ENCODE measurements at places on chromosomes 11 and 22.

GRCh38 chr22:19291580-19292457 lies at the start of gene CLTCL1:
Gene CLTCL1 (minus strand): TSS chr22:19291719. CDS start chr22:19291641, 78 bp downstream.
- peak; percentile 91 for DNase-seq

DNA sequence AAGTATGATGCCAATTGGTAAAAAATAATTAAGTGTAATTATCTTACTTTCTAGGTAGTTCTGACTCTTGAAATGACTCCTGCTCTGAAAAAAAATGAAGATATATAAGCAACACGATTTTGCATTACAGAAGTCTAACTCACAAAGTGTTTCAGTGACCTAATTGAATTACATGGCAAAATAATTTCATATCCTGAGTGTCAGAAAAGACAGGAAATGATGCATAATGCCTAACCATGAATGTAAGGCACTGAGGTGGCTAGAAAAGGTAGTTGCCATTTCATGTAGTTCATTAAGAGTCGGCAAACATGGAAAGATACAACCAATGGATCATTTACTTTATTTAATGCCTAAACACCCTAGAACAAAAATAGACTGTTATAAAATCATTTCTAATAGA lies 113.5 kb downstream of the GUCY1A2 start:
- no peak for DNase-seq

- DNase-seq: no peak
These were observed 61.1 kb upstream of the SLC35C1 start for GRCh38 chr11:45743556-45744468.

DNA sequence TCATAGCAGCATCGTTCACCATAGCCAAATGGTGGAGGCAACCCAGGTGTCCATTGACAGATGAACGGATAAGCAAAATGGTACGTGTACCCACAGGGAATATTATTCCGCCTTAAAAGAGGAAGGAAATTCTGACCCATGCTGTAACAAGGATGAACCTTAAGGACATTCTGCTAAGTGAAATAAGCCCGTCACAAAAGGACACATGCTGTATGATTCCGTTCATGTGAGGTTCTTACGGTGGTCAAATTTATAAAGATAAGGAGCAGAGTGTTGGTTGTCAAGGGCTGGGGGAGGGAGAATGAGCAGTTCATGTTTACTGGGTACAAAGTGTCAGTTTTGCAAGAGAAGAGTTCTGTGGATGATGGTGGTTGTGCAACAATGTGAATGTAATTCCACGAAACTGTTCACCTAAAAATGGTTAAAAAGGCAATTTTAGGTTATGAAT lies 26.3 kb downstream of the APOL1 start:
- DNase-seq: no peak

DNA sequence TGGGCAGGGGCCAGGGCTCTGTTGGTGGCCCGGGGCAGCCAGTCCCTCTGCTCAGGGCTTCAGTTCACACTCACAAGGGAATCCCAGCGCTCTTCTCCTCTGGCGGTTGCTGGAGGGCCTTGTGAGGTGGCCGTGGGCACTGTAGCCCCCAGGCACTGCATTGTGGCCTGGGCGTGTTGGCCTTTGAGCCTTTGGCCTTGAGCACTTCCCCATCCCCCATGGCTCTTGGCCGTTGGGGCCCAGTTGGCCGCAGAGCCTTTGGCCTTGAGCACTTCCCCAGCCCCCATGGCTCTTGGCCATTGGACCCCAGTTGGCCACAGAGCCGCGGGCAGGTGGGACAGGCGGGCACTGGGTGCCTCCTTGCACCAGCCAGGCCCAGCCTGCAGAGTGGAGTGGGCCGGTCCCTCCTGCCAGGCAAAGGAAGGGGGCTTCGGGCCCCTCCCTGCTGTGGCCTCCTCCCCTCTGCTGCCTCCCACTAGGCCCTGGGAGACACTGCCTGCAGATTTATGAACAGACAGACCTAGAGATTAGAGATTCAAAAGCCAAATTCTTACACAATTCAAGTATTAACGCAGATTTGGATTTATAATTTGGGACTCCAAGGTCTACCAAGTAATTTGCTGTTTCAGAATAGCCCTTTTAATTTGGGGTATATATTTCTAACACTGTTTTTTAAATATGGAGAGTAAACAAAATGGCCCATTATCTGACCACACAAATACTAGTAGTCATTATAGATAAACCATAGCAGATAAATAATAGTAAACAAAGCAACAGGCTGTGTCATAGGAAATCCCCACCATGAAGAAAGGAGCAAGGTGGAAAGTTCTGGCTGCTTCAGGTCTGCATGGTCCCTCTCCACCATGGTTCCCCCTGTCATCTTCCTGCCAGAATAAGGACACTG lies 18.2 kb upstream of the TXNRD2 start:
- DNase-seq: no peak

DNA sequence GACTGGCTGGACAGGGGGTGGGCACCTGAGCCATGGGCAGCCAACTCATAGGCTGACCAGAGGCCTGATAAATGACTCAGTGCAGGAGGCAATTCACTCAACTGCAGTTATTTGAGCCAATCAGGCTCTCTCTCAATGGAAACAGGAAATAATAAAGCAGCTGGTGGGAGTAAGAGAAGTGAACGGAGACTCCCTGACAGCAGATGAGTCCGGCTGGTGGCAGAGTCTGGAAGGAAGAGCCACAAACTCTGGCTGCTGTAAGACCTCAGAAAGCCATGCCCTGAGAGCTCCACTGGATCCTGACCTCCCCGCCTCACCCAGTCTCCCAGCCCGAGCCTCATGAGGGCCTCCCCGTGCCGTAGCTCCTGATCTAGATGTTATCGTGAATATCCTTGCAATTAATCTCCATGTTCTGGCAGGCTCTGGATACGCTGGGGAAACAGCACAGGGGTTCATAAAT lies 69.8 kb downstream of the TRIM29 start:
- DNase-seq: no peak

DNA sequence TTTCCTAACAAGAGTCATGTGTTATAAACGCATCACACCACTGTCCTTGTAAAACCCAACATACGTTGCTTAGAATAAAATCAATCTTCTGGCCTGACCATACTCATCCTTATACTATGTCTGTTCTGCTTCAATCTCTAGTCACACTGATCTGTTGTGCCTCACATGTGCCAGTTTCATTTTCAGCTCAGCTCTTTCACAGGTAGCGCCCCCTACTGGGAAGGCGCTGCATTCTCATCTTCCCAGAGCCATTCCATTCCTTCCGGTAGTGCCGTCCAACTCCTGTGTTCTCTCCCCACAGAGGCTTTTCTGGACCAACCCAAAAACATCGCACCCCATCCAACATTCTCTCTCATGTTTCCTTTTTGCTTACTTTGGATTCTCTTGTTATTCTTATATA lies 22.2 kb downstream of the CASP5 start:
- DNase-seq: peak; percentile 78

- peak; percentile 57 for DNase-seq
These were observed 486 bp downstream of the CLMP start for GRCh38 chr11:123194337-123195187.

GRCh38 chr11:58276151-58276550 lies 8.1 kb upstream of the OR10W1 start:
- DNase-seq: no peak

GRCh38 chr11:109208121-109208520 lies 213.9 kb upstream of the C11orf87 start:
- DNase-seq: no peak

- no peak for DNase-seq
These were observed 18.6 kb downstream of the ADAMTS8 start for GRCh38 chr11:130409594-130410388.

DNA sequence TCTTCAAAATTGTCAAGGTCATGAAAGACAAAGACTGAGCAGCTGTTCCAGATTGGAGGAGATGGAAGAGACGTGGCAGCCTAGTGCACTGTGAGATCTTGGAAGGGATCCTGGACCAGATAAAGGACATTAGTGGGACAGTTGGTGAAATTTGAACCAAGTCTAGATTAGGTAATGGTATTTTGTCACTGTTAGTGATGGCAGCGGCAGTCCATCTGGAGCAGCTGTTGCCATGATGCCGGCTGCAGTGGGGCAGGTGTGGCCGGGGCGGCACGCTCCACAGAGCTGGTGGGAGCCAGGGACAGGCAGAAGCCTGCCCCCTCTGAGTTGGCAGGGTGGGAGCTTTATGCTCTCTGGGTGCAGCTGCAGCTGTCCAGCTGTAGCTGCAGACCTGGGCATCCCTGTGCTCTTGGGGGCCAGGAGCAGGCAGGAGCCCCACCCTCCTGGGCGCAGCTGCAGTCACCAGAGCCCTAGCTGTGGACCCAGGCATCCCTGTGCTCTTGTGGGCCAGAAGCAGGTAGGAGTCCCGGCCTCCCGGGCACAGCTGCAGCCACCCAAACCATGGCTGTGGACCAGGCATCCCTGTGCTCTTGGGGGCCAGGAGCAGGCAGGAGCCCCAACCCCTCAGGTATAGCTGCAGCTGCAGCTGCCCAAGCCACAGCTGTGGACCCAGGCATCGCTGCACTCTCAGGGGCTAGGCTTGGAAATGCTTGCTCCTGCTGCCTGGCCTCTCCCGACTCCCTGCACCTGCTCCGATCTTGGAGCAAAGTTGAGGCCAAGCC lies 20.7 kb downstream of the DIXDC1 start:
- DNase-seq: no peak

GRCh38 chr11:75526192-75526541 lies 426 bp upstream of the GDPD5 start:
- DNase-seq: no peak

DNA sequence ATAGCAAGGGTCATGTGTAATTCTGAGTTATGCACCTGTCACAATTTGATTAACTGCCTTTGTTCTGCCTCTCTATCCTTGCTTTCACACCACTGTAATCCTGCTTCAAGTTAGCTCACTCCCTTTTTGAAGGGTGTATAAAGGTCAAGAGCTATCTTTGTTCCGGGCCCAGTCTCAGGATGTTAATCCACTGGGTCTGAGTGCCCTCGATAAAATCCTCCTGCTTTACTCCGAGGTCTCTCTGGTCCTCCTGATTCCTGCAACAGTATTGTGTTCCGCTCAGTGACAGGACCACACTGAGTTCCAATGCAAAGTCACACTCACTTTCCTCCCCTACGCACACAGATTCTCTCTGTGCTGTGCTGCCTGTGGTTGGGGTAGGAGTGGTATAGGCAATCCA lies 186.5 kb downstream of the DYNC2H1 start:
- no peak for DNase-seq

GRCh38 chr22:49998718-49999062 lies 13.9 kb downstream of the IL17REL start:
- no peak for DNase-seq

DNA sequence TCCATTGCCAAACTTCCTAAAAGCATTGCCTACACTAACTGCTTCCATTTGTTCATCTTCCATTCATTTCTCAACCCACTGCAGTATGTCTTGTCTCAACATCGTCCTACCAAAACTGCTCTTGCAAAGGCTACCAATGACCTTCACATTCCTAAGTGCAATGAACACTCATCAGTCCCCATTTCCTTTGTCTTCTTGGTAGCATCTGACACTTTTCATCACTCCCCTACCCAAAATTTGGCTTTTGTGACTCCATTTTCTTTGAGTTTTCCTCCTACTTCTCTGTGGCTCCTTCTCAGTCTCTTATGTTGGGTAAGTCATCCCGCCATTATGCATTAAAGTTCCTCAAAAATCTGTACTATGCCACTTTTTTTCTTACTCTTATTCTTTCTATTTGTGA lies 135.4 kb downstream of the CCDC81 start:
- no peak for DNase-seq

DNA sequence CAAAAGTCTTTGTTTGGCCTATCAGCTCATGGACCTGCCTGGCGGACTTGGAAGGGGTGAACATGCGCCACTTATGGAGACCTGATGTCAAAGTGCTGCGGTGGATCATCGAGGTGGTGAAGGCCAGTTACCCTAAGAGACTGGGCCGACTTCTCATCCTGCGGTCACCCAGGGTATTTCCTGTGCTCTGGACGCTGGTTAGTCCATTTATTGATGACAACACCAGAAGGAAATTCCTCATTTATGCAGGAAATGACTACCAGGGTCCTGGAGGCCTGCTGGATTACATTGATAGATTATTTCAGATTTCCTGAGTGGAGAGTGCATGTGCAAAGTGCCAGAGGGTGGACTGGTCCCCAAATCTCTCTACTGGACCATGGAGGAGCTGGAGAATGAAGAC lies 17.9 kb downstream of the ALKBH3 start:
- no peak for DNase-seq

DNA sequence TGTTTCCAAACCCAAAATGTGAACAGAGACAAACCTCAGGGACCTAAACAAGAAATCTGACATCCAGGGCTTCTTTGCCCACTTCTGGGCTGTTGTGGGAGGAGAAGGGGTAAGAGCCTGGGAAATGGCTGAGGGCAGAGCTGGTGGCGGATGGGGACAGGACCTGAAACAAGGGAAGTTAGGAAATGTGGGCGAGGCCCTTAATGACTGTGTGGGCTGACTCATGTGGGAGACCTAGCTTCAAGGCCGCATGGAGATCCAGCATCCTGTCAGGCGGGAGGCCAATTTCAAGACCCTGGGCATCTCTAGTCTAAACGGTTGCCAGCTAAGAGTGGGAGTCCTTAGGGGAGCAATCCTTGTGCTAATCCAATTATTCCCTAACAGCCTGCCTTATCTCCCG lies 2.1 kb upstream of the OAF start:
- DNase-seq: no peak

DNA sequence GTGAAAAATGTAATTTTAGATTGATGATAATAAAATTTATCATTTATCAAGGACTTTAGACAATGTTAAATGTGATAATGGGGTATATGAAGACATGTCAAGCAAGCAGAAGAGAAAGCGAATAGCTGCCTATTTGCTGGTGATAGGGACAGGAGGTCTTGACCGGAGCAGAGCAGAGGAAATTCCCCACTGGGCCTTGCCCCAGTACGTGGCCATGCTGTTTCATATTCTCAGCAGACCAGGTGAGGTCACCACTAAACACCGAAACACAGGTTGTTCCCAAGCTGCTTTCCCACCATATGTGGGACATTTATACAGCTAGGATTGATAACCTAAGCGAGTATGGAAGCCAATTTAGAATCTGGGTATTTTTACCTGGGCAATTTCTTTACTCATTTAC lies 1629.6 kb downstream of the FAM181B start:
- no peak for DNase-seq

- DNase-seq: no peak
These were observed 46.1 kb upstream of the RASSF10 start for GRCh38 chr11:12963051-12963450.

- no peak for DNase-seq
These were observed 123.7 kb upstream of the TRPC6 start for GRCh38 chr11:101707477-101707876.

GRCh38 chr11:131533998-131534397 lies 163.6 kb downstream of the NTM start:
- no peak for DNase-seq

DNA sequence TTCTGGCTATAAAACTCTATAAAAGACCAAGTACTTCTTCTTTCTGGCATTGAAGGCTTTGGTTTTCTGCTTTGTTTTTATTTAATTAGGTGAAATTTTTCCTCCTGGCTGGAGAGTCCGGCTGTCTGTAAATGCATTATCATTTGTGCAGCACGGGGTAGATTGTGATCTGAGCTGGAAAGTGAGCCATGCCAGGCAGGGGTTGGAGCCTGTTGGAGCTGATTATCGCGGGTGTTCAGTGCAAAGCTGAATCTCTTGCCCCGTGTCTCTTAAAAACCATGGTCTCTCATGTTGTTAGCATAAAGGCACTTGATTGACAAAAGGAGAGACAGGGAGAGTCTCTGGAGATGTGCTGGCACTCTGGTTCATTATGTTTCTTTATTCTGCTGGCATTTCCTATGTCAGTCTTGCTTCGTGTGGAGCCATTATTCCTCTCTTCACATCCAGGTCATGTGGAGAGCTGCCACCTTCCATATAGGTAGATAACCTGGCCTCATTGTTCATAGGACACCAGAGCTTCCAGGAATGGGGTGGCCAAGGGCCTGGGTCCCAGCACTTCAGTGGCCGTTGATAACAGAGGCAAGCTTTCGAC lies 75.2 kb downstream of the LDLRAD3 start:
- DNase-seq: no peak

GRCh38 chr11:74749127-74749964 lies 697 bp downstream of the RNF169 start:
- DNase-seq: peak; percentile 82

All from activated CD8-positive, alpha-beta memory T cell treated with anti-CD3 and anti-CD28 coated beads for 24 hours (primary cell).